ENCODE measurements at places on chromosomes 2 and 18.

- no peak for DNase-seq
These were observed 69.0 kb downstream of the ITGB1BP1 start for GRCh38 chr2:9354318-9354717.

DNA sequence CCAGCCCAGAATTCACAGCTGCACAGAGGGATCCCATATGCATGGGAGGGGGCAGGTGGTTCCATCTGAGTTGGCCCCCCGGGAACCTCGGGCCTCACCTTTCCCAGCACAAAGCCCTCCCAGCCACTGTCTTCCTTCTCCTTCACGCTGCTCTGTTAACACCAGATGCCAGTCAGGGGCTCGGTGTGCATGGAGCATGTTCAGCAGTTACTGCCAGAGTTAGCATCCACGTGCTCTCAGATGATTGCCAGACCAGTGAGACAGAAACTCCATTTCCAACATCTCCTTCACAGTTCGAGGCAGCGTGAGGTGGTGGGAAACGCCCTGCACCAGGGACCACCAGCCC lies 101.0 kb downstream of the PTGR3 start:
- no peak for DNase-seq

- no peak for DNase-seq
These were observed 23.1 kb downstream of the COL3A1 start for GRCh38 chr2:188997263-188997662.

GRCh38 chr18:58172031-58172430 lies 128.0 kb downstream of the NEDD4L start:
- no peak for DNase-seq

DNA sequence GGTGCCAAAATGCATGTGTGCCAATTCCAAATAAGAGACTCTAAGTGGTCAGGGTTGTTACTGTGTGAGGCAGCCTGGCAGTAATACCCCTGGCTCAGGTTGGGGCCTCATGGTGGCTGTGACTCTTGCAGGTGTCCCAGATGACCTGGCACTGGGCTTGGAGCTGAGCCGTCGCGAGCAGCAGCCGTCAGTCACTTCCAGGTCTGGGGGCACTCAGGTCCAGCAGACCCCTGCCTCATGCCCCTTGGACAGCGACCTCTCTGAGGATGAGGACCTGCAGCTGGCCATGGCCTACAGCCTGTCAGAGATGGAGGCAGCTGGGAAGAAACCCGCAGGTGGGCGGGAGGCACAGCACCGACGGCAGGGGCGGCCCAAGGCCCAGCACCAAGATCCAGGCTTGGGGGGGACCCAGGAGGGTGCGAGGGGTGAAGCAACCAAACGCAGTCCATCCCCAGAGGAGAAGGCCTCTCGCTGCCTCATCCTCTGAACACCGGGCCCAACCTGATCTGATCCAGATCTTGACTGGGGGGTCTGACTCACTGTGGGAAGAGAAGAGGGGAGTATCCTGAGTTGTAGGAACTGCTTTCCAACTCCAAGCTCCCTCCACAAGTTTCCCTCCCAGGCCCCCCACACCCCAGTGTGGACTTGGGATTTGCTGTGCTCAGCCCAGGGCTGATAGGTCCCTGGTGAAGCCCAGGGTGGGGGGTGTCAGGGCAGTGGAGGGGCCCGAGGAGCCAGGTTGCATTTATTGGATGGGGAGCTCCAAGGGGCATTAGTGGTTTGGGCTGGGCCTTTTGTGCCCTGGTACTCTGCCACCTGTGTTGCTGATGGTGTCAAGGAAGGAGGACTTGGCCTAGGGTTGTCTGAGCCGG lies 5.6 kb downstream of the DNAJB2 start:
- no peak for DNase-seq

DNA sequence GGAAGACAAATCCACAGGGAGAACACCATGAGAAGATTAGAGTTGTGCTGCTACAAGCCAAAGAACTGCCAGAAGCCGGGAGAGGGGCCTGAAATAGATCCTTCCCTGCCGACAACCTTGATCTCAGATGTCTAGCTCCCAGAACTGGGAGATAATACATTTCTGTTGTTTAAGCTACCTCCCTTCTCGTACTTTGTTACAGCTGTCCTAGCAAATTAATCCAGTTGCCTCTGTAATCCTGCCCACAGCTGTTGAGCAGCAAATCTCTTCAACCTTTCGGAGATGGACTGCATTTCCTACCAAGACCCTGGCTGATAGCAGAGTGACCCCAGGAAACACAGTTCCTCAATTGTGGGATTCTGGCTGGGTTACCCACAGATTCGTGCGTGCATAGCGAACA lies 2.6 kb upstream of the TBC1D8 start:
- no peak for DNase-seq

DNA sequence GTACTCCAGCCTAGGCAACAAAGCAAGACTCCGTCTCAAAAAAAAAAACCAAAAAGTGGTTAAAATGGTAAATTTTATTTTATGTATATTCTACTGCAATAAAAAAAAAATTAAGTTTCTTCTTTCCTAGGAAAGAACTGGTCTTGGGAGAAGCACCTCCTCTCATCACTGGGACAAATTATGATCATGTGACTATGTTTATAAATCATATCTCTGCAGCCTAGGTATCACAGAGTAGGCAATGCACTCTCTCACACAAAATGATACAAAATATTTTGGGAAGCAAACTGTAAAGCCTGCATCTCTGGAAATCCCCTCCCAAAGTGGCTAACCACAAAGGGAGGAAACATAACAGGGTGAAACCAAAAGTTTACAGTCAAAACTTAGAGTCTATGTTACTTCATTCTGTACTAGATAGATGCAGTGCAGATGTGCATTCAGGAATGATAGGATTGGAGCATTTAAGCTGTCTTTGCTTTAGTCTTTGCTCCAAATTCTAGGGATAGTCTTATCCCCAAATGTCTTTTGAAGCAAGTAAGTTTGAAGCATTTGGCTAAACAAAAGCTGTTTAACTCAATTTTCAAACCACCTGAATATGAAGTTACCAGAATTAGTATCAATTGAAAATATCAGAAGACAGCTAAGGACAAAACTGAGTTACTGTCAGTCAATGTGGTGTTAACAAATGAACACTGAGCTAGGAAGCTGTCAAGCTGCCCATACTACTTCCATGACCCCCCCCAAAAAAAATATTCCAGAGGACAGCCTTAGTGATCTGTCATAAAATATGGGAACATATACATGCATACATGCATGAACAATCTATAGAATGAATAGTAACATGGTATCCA lies 21.1 kb upstream of the MALT1 start:
- DNase-seq, result no peak

DNA sequence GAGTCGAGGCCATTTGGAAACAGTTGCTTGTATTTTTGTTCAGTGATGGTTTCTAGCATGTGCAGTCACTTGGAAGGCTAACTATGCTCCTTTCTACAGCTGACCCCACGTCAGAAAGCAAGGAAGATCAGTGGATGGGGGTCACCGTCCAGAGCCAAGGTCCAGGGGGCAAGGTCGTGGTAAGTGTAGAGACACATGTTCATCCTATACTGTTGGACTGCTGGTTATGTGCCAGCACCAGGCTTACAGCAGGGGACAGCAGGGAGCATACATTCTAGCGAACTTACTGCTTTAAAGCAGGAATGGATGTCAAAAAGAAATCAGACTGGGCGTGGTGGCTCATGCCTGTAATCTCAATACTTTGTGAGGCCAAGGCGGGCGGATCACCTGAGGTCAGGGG lies 40.0 kb downstream of the ITGA6 start:
- no peak for DNase-seq
